ENCODE measurements at places on chromosomes 11 and 22. TPM values are rescaled to one million over a fixed set of nuclear protein-coding genes. Genes with fewer than 3 reads are reported as not detected.

GRCh38 chr11:91921974-91922373 is 302.6 kb upstream of the FAT3 start:
- H3K4me1 ChIP-seq, result no peaks in the 10 kb centered on the region
- no peaks in the 10 kb centered on the region for H3K27me3 ChIP-seq
- no peak overlapping the region for H3K27ac ChIP-seq
- no peak overlapping the region for H3K4me3 ChIP-seq
- DNase-seq, result no peak

- H3K4me1 ChIP-seq, result no peaks in the 10 kb centered on the region
- H3K36me3 ChIP-seq, result no peaks in the 10 kb centered on the region
- H3K4me3 ChIP-seq, result no peak overlapping the region
- H3K27ac ChIP-seq, result no peak overlapping the region
- no peaks in the 10 kb centered on the region for H3K27me3 ChIP-seq
- no peak for DNase-seq
Measured at GRCh38 chr11:60530454-60531100, 15.4 kb downstream of the MS4A13 start.

DNA sequence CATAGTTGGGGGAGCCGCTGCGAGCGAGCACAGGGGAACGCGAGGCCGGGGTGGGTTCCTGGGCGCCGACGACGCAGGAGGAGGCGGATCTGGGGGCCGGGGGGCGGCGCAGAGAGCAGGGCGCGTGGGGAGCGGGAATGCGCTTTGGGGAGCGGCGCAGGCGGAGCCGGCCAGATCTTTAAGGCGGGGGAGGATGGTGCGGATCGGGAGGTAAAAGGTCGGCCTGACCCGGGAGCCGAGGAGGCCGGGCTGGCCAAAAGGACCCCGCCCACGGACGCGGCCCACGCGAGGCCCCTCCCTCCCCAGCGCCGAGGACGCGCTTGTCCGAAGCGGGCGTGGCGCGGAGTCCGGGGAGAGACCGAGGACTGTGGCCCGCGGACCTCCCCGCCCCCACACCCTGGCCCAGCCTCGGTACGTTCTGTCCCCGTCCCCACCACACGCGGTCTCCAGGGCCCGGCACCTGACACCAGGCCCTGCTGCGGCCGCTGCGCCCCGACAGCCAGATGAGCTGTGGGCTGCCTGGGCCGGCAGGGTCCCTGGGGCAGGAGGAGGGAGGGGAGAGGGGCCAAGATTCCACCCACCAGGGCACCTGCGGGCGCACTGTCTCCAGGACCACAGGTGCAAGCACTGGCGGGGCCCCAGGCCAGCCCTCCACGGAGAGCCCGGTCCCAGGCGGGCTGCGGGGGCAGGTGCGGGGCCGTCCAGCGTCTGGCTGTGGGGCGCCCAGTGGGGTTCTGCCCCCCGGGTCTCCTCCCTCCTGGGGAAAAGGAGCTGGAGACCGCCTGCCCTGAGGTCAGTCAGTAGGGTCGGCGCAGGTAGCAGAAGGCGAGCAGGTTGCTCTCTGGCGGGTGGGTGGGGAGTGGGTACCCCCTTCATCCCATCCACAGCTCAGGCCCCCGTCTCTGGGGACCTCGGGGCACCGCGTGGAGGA is 10.9 kb downstream of the PIM3 start:
- peaks cover 20% of the 10 kb centered on the region for H3K27me3 ChIP-seq
- H3K4me3 ChIP-seq, result peak overlapping the region; percentile 19
- peaks cover 18% of the 10 kb centered on the region for H3K4me1 ChIP-seq
- DNase-seq, result peak; percentile 72
- H3K36me3 ChIP-seq, result no peaks in the 10 kb centered on the region

DNA sequence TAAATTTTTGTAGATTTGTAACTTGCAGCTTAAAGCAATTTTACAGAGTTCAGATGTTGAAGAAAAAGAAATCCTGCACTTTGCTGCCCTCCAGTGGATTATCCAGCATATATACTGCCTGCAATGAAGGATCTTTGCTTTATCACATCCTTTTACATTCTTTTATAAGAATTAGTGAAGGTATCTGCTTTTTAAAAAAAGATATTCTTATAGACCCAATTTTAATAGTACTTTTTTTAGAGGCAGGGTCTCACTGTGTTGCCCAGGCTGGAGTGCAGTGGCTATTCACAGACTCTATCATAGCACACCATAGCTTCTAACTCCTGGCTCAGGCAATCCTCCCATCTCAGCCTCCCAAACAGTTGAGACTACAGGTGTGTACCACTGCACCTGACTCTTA is 60.7 kb downstream of the TTC17 start:
- peaks cover 26% of the 10 kb centered on the region for H3K36me3 ChIP-seq
- peak; percentile 50 for DNase-seq
- no peaks in the 10 kb centered on the region for H3K4me1 ChIP-seq
- no peak overlapping the region for H3K4me3 ChIP-seq
- H3K27ac ChIP-seq, result no peak overlapping the region

DNA sequence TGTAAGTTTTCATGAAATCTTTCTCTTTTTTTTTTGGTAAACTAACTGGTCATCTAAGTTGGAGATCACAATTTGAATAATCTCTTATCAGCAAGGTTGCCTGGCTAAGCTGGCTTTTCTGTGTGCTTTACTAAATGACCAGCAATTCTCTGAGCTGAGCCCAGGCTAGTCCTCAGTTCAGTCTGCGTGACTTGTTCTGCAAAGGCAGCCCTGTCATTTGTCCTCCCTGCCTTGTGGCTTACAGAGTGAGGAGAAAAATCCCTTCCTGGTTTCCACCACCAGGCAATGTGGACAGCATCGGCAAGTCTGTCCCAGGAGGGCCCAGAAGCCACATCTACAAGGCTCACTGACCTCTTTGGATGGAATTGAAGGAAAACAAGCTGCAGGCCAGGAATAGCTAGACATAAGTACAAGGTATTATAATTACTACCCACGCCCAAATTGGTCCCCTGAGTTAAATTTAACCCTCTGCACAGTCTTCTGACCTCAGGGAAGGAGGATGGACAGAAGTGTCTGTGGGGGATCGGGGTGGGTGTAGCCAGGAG is 108.6 kb downstream of the SCN3B start:
- no peak for DNase-seq
- no peak overlapping the region for H3K4me3 ChIP-seq
- no peaks in the 10 kb centered on the region for H3K36me3 ChIP-seq
- H3K27ac ChIP-seq, result no peak overlapping the region
- no peaks in the 10 kb centered on the region for H3K27me3 ChIP-seq

DNA sequence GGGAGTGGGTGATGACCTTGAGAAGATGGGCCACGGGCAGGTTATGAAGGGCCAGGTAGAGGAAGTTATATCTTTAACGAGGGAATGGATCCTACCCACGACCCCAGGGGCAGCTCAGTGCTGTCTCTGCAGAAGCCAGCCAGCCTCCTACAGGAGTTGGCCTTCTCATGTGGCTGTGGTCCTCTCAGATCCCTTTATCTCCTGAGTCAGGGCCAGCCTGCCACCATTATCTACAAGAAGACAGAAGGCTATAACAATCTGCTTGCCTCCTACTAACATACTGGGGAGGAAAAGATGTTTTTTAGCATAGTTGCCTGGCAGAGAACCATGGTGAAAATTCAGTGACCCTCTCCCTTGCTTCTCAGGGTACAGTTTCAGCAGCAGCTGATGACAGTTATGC is 7.0 kb upstream of the YWHAH start:
- H3K27ac ChIP-seq, result no peak overlapping the region
- no peaks in the 10 kb centered on the region for H3K36me3 ChIP-seq
- peaks cover 5% of the 10 kb centered on the region for H3K4me1 ChIP-seq
- no peaks in the 10 kb centered on the region for H3K27me3 ChIP-seq
- H3K4me3 ChIP-seq, result no peak overlapping the region

- peak overlapping the region; percentile 13 for H3K4me3 ChIP-seq
- H3K27me3 ChIP-seq, result peaks cover 74% of the 10 kb centered on the region
- DNase-seq, result peak; percentile 79
- no peaks in the 10 kb centered on the region for H3K36me3 ChIP-seq
- H3K4me1 ChIP-seq, result peaks cover 22% of the 10 kb centered on the region
- H3K27ac ChIP-seq, result no peak overlapping the region
Measured at GRCh38 chr11:128548649-128549255, 38.6 kb downstream of the ETS1 start.

GRCh38 chr11:120197251-120197891 is 13.5 kb upstream of the OAF start:
- no peak overlapping the region for H3K4me3 ChIP-seq
- peaks cover 34% of the 10 kb centered on the region for H3K27me3 ChIP-seq
- H3K36me3 ChIP-seq, result no peaks in the 10 kb centered on the region
- DNase-seq, result no peak

DNA sequence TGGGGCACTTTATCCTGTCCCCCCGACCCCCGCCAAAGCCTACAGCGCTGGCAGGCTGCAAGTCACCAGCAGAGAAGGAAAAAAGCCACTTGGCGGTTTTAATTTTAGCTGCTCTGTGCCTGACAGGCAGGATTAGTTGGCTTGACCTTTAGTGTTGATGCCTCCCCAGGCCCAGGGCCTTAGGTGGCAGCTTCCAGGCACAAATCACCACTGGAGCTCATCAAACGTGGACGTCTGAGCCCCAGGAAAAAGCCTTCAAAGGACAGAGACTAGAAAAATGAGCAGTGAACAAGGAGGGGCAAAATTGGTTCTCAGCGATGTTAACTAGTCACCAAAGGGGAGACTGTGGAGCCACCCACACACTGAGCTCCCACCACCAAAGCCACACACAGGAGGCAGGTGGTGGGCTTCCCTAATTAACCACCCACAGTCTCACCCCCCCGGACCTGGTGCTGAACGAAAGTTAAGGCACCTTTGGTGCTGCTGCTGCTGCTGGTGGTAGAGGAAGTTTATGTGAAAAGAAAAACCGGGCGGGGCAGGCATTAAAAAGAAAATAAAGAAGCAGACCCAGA is 4.4 kb upstream of the PYGM start:
- no peak overlapping the region for H3K4me3 ChIP-seq
- peak overlapping the region; percentile 90 for H3K27ac ChIP-seq
- peaks cover 49% of the 10 kb centered on the region for H3K4me1 ChIP-seq
- DNase-seq, result no peak
- no peaks in the 10 kb centered on the region for H3K27me3 ChIP-seq

DNA sequence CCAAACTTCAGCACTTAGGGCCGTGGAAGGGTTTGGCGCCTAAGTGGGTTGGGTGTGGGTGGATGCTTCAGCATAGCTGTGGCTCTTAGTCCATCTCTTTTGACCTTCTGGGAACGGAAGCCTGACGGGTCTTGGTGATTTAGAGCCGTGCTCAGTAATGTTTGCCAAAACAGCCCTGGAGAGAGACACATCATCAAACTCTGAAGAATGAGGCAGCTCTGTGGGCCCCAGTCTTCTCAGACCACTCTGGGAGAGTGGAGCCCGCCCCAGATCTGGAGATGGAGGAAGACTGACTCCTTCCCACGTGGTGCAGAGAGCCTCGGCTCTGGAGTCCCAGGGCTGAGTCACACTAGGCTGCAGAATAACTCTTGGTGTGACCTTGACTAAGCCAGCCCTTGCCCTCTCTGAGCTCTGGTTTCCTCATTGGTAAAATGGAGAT is 168.9 kb downstream of the C11orf91 start:
- H3K27me3 ChIP-seq, result no peaks in the 10 kb centered on the region
- no peak overlapping the region for H3K4me3 ChIP-seq
- H3K27ac ChIP-seq, result no peak overlapping the region

GRCh38 chr11:69059985-69060384 is 11.3 kb downstream of the TPCN2 start:
- no peak overlapping the region for H3K27ac ChIP-seq
- no peak for DNase-seq
- peaks cover 12% of the 10 kb centered on the region for H3K36me3 ChIP-seq
- H3K27me3 ChIP-seq, result no peaks in the 10 kb centered on the region

GRCh38 chr22:38868886-38869381 is 3.1 kb downstream of the CBX6 start:
- DNase-seq, result peak; percentile 89
- no peak overlapping the region for H3K27ac ChIP-seq
- peaks cover 5% of the 10 kb centered on the region for H3K36me3 ChIP-seq
- no peak overlapping the region for H3K4me3 ChIP-seq

GRCh38 chr11:57001674-57002401 is 13.1 kb downstream of the OR5AK2 start:
- no peak overlapping the region for H3K4me3 ChIP-seq
- H3K27ac ChIP-seq, result no peak overlapping the region
- H3K27me3 ChIP-seq, result no peaks in the 10 kb centered on the region

GRCh38 chr11:118618991-118619375 is 11.6 kb downstream of the PHLDB1 start:
- DNase-seq, result no peak
- H3K4me1 ChIP-seq, result peaks cover 40% of the 10 kb centered on the region
- H3K27ac ChIP-seq, result no peak overlapping the region
- H3K27me3 ChIP-seq, result no peaks in the 10 kb centered on the region
- H3K4me3 ChIP-seq, result no peak overlapping the region
- H3K36me3 ChIP-seq, result no peaks in the 10 kb centered on the region

Gene CABP4
- not detected for total RNA-seq

Gene ANO1
- 0.86 TPM for total RNA-seq

Gene KCNQ1OT1
- total RNA-seq, result 3.1 TPM

Gene EPS8L2
- total RNA-seq, result 22.6 TPM

Gene PAMR1
- total RNA-seq, result 0.77 TPM

Gene RPLP2
- total RNA-seq, result 523 TPM

Gene GNG3
- 0.67 TPM for total RNA-seq

Gene TNNT3
- 2.5 TPM for total RNA-seq

Gene VWCE
- total RNA-seq, result 1.8 TPM

Gene ANO9
- not detected for total RNA-seq

Gene TYR
- not detected for total RNA-seq

Gene PRR14L
- total RNA-seq, result 14.0 TPM

Gene BEST1
- total RNA-seq, result 0.39 TPM

Gene APOA4
- total RNA-seq, result 0.86 TPM

Gene DDI1
- not detected for total RNA-seq

All from cardiac muscle cell (in vitro differentiated cells and primary cell).